M059J (cell line): ENCODE measurements at places on chromosomes 3 and 15.

DNA sequence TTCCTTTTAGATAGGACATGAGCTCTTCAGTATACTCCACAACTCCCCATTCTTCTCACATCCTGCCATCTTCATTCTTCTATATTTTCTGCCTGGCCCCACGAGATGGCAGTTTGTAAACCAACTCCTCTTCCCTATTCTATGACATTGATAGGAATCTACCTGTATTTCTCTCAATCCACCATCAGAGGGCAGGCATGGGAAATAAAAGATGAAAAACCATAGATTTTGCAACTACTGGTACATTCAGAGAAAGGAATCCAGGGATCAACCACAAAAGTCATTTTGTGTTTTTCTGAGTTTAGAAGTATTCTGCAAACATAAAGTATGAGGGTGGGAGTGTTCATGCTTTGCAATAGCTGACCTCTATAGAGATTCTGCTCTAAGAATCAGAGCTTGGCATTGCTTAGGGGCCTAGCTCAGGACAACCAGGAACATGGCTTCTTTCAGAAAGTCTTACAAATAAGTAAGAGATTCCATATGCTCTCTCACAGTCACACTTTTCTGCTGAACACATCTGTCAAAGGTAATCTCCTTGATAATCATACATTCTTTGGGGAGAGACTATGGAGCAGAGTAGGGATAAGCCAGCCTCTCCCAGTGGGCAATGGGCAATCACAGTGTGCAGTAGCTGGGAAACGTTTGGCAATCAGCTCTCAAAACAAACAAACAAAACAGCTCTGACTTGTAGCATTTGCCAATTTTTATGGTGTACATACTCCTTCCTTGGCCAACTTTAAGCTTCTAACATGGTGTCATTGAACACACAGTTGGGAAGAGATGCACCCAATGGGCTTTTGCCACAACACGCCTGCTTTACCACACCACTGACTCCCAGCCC, 43.1 kb upstream of the SLC25A36 start:
- DNase-seq, result peak; percentile 82

GRCh38 chr3:111924283-111924682, 54.5 kb upstream of the ABHD10 start:
- no peak for DNase-seq

DNA sequence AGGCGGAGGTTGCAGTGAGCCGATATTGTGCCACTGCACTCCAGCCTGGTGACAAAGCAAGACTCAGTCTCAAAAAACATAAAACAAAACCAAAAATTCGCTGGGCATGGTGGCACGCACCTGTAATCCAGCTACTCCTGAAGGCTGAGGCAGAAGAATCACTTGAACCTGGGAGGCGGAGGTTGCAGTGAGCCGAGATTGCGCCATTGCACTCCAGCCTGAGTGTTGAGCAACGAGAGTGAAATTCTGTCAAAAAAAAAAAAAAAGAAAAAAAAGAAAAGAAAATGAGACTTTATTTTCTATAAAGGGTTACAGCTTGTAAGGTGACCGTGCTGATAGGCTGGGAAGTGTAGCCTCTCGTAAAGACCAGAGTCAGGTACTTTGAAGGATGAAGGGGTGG, 6.0 kb upstream of the HACD3 start:
- DNase-seq, result no peak

DNA sequence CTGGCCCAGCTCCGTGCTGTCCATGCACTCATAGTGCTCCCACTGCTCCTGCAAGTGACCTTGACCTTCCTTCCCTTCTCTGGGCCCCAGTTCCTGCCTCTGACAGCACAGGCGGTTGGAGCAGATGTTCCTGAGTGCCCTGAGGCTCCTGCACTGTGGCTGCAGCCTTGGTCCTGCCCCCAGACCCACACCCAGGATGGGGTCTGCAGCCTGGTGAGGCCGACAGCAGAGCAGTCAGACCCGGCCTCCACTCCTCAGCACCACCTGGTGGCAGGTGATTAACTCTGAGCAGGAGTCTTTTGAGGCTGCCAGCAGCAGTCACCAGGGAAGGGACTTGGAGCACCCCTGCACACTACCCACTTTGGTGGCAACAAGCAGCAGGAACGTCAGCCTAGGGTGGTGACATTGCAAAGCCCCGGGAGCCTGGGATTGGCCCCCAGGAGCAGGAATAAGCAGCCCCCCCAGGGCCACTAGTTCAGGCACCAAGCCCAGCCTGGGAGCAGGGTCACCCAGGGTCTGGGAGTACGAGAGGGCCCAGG, 64.6 kb downstream of the CYP11A1 start:
- DNase-seq, result peak; percentile 39

DNA sequence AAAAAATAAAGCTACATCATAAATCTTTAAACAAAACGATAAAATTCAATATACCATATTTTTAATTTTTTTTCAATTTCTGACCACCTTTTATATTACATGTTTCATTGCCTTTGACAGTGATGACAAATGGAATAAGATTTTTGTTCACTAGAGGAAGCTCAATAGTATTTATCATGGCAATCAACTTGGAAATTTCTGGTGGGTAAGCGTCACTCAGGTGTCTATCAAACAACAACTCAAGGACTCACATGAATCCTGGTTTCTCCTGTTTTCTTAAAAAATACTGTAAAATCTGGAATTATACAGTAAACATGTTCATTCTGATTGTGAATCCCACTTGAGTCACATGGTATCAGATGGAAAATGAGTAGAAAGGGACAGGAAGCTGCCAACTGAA, 782.2 kb downstream of the OTOL1 start:
- DNase-seq, result no peak

GRCh38 chr15:80551348-80551747, 143.8 kb upstream of the ABHD17C start:
- no peak for DNase-seq

DNA sequence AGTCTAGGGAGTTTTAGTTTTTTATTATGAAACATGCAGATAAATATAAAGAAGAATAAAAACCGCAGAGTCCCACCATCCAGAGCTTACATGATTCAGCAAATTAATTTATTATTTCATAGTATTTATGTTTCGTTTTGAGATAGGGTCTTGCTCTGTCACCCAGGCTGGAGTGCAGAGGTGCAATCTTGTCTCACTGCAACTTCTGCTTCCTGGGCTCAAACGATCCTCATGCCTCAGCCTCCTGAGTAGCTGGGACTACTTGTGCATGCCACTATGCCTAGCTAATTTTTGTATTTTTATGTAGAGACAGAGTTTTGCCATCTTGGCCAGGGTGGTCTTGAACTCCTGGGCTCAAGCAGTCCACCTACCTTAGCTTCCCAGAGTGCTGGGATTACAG, 13.6 kb downstream of the RNF13 start:
- no peak for DNase-seq
